ENCODE measurements at places on chromosomes 7 and 10.
A peak's percentile ranks its signal among the peaks of the same experiment; 100 is the strongest.

- DNase-seq: no peak
These were observed 228.5 kb downstream of the CDK14 start for GRCh38 chr7:90824386-90825307.

- no peak for DNase-seq
These were observed 147.1 kb downstream of the LYZL1 start for GRCh38 chr10:29435809-29436501.

DNA sequence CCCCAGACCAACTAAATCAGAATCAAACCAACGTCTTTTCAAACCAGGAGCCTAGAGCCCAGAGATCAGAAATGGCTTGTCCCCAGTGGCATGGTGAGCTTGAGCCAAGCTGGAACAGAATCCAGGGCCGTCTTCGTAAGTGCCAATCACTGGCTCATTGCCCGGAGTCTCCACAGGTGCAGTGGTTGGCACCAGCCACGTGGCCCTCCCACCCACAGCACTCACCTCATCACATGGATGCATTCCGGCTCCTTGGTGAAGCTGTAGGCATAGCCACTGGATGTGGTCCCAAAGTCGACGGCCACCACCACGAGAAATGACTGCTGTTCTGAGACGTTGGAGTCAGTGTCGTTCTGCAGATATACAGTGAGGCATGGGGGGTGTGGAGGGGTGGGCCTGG is 37.4 kb downstream of the HSPA12A start:
- DNase-seq: no peak

DNA sequence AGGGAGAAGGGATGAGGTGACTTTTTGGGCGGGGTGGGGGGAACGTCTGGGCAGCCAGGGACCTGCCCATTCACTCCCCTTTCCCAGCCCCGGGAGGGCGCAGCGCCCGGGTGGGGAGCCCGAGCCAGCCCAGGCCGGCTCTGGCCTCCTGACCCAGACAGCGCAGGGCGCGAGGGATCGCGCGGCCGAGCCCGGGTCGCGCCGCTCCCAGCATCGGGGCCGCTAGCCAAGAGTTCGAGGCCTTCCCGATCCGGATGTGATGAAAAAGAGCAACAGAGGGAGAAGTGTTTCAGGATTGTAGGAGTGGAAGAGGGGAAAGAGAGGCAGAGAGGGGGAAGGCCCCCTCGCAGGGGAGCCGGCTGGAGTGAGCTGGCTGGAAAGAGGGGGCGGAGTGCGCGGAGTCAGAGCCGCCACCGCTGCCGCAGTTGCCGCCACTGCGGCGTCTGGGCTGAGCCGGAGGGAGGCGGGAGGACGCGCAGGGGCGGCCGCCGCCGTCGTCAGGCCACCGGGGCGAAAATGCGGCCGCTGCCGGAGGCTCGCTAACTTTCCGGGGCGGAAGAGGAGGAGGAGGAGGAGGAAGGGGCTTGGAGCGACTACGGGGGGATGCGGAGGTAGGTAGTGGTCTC is at the start of gene MDFIC:
Gene MDFIC (plus strand): TSS at position 69 of the 626 bp plus-strand sequence. CDS start 940 bp downstream, outside the sequence.
- DNase-seq: peak; percentile 55

DNA sequence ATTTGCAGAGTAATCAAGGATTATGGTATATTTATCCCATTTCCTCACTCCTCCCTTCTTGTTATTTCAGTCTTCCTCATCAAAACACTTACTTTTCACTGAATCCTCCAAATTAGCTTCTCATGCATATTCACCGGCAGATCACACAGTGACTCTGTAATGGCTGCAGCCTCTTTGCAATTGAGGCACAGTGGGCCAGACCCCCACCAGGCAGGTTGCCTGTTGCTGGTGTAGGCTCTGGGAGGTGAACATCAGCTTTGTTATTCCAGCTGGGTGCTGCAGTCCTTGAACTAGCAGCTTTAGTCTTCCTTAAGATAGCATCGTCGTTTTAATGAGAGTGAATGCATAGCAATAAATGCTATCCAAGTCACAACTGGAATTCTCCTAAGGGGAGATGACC is 449.3 kb downstream of the CNTNAP2 start:
- DNase-seq: no peak

- DNase-seq: no peak
These were observed 74.9 kb downstream of the GFRA1 start for GRCh38 chr10:116197946-116198675.

DNA sequence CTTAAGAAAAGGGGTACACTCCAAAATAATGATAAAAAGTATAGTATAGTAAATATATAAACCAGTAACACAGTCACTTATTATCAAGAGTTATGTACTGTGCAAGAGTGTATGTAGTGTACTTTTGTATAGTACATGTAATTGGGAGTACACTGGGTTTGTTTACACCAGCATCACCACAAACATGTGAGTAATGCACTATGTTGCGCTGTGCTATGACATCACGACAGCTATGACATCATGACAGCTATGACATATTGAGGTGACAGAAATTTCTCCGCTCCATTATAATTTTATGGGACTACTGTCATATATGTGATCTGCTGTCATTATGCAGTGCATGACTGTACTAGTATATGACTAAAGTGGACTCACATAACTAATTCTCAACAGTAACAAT is 84.6 kb downstream of the KMT2C start:
- no peak for DNase-seq

- DNase-seq: no peak
These were observed 690.5 kb upstream of the LRRN3 start for GRCh38 chr7:110400411-110400810.

- no peak for DNase-seq
These were observed 54.9 kb downstream of the IKZF1 start for GRCh38 chr7:50359258-50359994.

DNA sequence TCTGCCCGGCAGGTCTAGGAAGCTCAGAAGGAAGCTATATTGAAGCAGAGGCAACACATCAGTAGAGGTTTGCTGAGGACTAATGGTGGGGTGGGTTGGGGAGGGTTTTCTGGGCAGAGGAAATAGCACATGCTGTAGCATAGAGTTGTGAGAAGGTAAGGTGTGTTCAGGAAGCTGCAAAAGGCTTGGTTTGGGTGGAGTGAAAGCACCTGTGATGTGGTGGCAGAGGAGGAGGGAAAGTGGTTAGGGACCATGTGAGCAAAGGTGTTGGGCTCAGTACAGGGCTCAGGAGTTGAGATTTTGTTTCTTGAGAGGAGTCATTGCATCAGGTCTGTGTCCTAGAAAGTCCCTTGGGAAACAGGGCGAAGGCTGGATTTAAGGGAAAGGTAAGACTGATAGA is 294.6 kb downstream of the SORCS3 start:
- no peak for DNase-seq

GRCh38 chr7:84490661-84491060 is 296.1 kb upstream of the SEMA3A start:
- DNase-seq: no peak

DNA sequence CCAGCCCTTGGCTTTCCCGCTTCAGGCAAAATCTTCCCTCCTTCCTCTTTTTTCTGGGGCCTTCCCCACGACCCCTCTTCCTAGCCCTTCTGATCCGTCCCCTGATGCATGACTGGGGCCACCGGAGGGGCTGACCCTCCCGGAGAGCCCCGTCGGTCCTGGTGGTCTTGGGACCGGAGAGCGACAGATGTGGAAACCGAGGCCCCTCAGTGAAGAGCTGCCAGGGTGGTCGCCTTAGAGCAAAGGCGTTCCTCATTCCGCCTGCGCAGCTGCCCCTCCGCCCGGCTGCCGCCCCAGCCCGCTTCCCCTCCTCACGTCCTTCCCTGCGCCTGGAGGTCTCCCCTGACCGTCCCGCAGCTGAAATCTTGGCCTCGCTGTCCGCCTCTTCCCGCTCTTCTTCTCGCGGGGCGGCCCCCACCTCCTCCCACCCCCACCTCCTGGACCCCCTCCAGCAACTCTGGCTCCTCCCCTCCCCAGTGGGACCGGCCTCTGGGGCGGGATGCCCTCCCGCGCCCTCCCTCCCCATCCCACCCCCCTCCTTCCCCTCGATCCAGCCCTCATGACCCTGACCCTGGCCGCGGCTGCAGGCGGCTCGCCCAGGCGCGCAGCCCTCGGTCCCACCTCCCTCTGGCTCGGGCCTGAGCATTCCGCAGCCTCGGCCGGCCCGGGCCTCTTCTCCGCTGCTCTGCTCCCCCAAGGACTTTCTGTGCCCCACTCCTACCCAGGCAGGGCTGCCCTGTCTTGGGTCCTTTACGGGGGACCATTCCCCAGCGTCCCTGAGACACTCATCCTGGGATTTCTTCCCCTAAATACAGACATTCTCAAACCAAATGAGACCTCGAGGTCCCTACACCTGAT is at the start of gene RARRES2:
Gene RARRES2 (minus strand): TSS at position 367 of the 858 bp plus-strand sequence. CDS start 1,020 bp downstream, outside the sequence.
- DNase-seq: no peak

GRCh38 chr7:34875481-34875880 is 161.8 kb downstream of the DPY19L1 start:
- no peak for DNase-seq

- no peak for DNase-seq
These were observed 724.0 kb upstream of the FZD8 start for GRCh38 chr10:36366065-36366464.

- no peak for DNase-seq
These were observed 226.5 kb downstream of the PRKG1 start for GRCh38 chr10:51300617-51301304.

DNA sequence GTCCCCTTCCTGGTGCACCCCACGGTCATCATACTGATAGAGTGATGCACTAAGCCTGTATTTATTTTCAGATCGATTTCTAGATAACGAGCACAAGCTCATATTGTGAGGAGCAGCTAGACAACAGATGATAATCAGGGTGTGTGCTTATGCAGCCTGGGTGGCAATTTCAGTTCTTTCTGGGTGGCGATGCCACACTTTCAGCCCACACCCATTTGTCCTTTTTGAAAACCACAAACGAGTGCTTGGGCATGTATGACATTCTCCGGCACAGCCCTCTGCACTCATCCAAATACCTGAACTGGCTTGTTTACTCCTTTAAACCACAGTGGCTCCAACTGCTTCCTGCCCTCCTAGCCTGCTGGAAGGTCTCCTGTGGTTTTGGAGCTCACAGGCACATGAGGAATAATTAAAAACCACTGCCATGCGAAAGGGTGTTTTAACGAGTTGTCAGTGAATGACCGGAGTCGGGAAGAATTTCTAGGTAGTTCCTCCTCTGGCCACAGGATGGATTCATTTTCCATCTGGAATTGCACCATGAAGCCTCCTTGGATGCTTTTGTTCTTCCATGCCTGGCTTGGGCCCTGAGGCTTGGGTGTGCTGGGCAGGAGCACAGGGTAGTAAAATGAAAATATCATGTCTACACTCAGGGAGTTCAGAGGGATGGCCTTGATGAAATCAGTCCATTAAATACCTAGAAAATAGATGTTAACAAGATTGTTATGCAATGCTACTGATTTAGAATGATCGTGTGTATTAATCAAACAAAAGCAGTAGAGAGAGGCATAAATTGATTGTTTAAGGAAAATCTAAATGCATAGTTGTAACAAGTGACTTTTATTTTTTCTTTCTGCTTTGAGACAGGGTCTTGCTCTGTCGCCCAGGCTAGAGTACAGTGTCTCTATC is 52.4 kb upstream of the ITGB1 start:
- peak; percentile 80 for DNase-seq

GRCh38 chr10:26781797-26782196 is 79.0 kb downstream of the ABI1 start:
- no peak for DNase-seq

- DNase-seq: peak; percentile 56
These were observed 91.0 kb upstream of the STRIP2 start for GRCh38 chr7:129343099-129343700.

DNA sequence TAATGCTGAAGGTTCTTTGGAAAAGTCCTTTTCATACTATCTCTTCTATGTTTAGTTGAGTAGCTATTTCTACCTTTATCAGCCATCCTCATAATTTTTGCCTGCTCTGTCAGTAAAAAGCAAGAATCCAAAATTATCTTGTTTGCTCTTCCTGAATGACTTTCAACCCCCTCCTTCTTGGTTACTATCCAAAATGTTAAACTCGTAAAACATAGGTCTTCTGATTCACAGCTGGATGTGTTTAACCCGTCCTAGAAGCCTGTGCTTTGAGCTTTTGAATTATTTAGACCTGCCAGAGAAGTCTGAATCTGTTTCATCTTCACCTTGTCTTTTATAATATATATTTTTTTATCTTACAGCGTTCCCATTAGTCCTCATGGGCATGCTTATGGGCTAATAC is 136.4 kb upstream of the MDFIC start:
- no peak for DNase-seq

DNA sequence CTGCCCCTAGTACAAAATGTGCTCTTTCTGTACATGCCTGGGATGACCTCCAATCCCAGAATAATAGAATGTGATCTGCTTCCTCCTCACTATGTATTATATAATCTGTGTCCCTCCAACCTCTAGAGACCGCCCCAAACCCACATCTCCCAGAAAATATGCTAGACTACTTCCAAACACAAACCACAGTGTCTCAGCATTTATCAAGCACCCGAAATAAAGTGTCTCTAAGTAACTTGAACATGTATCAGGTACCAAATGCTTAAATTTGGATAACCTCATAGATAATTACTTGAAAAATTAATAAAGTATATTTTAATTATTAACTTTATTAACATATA is 16.1 kb downstream of the LYZL1 start:
- DNase-seq: no peak

DNA sequence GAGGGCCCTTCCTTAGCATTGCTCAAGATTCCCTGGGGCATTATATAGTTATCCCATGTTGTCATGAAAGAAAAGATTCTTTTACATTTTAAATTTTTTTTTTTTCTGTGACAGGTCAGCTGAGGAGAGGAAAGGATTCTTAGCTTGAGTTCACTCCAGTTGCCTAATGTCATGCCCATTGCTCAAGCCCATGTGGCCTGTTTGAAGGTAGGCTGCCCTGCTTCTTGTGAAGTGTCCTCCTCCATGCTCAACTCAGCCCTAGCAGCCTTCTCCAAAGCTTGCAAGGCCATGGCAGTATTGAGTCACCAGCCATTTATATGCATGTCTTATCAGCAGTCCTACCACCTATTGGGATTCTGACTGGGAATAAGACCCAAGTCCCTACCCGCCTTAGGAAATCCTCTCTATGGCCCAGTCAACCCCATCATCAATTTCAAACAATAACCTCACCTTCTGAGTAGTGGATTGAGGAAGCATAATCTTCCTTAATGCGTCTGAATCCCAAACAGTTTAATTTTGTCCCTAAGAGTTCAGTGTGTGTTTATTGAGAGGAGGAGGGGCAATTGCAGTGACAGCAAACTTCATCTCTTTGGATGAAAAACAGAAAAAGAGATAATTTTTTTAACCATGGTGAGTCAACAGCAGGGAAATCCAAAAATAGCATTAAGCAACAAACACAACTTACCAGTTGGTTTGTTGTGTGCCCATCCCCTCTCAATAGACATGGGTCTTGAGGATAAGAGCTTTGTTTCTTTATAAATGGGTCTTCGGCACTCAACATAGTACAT is 38.6 kb upstream of the WASL start:
- DNase-seq: no peak

GRCh38 chr7:3942816-3943745 is 642.0 kb downstream of the SDK1 start:
- no peak for DNase-seq

- no peak for DNase-seq
These were observed 243.7 kb upstream of the PHYHIPL start for GRCh38 chr10:58932577-58933314.

GRCh38 chr7:43124388-43124787 is 11.9 kb downstream of the HECW1 start:
- no peak for DNase-seq

DNA sequence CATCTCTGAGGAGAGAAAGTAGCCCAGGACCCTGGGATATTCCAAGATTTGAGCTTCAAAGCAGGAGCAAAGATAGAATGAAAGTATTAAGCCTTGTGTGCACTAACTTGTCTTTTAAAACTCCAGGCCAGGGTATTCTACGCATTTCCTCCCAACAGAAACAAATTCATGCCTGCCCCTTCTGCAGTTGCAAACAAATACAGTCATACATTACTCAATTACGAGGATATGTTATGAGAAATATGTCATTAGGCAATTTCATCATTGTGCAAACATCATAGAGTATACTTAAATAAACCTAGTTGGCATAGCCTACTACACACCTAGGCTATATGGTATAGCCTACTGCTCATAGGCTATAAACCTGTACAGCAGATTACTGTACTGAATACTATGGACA is 154.5 kb upstream of the KIAA1217 start:
- DNase-seq: no peak
